CD8-positive, alpha-beta memory T cell (primary cell): ENCODE measurements at places on chromosomes 3 and 15.
A peak's percentile ranks its signal among the peaks of the same experiment; 100 is the strongest.

- no peak for DNase-seq
- no peaks in the 10 kb centered on the region for H3K4me1 ChIP-seq
- no peak overlapping the region for H3K4me3 ChIP-seq
Measured at GRCh38 chr3:24460974-24461373, 33.7 kb downstream of the THRB start.

GRCh38 chr15:40047415-40048210 is 8.6 kb upstream of the SRP14 start:
- no peaks in the 10 kb centered on the region for H3K27me3 ChIP-seq
- H3K4me1 ChIP-seq: peaks cover 55% of the 10 kb centered on the region
- no peaks in the 10 kb centered on the region for H3K36me3 ChIP-seq
- no peak overlapping the region for H3K27ac ChIP-seq

GRCh38 chr3:185318141-185318540 is 44.8 kb upstream of the MAP3K13 start:
- H3K36me3 ChIP-seq: no peaks in the 10 kb centered on the region
- DNase-seq: no peak
- H3K4me3 ChIP-seq: no peak overlapping the region
- H3K27ac ChIP-seq: no peak overlapping the region

GRCh38 chr3:41933154-41933676 is 28.7 kb downstream of the ULK4 start:
- H3K4me3 ChIP-seq: no peak overlapping the region
- no peaks in the 10 kb centered on the region for H3K27me3 ChIP-seq
- no peak for DNase-seq
- no peaks in the 10 kb centered on the region for H3K4me1 ChIP-seq

GRCh38 chr15:93497291-93497690 is 408.3 kb upstream of the RGMA start:
- H3K4me1 ChIP-seq: no peaks in the 10 kb centered on the region
- no peaks in the 10 kb centered on the region for H3K36me3 ChIP-seq
- H3K27ac ChIP-seq: no peak overlapping the region

DNA sequence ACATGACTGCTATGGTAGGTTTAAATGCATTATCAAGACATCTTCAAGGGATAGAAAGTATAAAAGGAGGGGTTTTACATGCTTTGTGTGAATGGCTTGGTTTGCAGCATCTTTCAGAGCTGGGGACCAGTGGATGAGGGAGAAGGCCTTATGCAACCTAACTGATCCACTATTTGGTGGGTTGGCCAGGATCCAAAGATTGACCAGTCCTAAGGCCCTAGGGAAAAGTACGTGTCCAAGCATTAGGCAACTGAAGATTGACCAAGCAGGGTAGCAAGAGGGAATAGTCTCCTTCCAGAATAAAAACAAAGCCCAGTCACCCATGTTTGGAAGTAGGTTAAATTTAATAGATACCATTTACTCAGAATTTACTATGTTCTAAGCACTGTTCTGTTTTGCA is 509.3 kb downstream of the EPHB1 start:
- H3K27ac ChIP-seq: no peak overlapping the region
- H3K36me3 ChIP-seq: no peaks in the 10 kb centered on the region
- DNase-seq: no peak
- H3K27me3 ChIP-seq: no peaks in the 10 kb centered on the region
- H3K4me1 ChIP-seq: no peaks in the 10 kb centered on the region

- no peaks in the 10 kb centered on the region for H3K27me3 ChIP-seq
- no peaks in the 10 kb centered on the region for H3K4me1 ChIP-seq
- no peak for DNase-seq
- H3K36me3 ChIP-seq: no peaks in the 10 kb centered on the region
Measured at GRCh38 chr3:32699429-32699828, 14.4 kb downstream of the CNOT10 start.

DNA sequence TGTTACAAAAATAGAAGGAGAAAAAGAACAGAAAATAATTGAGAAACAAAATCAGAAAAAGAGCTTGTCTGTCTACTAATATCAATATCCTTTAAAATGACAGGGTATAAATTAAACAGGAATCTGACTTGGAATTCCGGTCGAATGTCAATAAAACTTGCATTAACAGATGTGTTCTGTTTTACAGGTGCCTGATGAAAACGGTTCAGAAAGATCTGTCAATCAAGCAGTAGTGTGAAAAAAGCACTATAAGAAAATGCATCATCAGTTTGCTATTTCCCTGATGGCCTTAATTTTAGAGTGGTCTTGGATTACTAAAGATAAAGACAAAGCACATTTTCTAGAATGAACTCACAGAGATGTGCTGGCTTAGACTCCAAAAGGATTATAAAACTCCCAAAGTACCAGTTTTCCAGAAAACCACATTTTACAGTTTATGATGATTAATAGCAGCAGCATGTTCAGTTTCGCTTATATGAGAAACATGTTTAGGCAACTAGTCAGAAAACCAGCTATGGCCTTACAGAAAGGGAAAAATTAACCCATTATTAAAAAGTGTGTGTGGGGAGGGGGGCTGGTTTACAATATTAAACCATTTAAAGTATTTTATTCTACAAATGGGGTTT is 8.2 kb upstream of the C3orf38 start:
- H3K4me3 ChIP-seq: no peak overlapping the region
- no peaks in the 10 kb centered on the region for H3K27me3 ChIP-seq
- H3K27ac ChIP-seq: no peak overlapping the region
- H3K4me1 ChIP-seq: no peaks in the 10 kb centered on the region

- no peak for DNase-seq
- no peak overlapping the region for H3K27ac ChIP-seq
- H3K4me3 ChIP-seq: no peak overlapping the region
- H3K4me1 ChIP-seq: no peaks in the 10 kb centered on the region
Measured at GRCh38 chr15:100686021-100686724, 83.8 kb downstream of the ASB7 start.

- H3K4me1 ChIP-seq: no peaks in the 10 kb centered on the region
- H3K36me3 ChIP-seq: no peaks in the 10 kb centered on the region
Measured at GRCh38 chr3:192844836-192845525, 72.7 kb downstream of the MB21D2 start.

- no peaks in the 10 kb centered on the region for H3K4me1 ChIP-seq
- no peaks in the 10 kb centered on the region for H3K36me3 ChIP-seq
- H3K27me3 ChIP-seq: no peaks in the 10 kb centered on the region
Measured at GRCh38 chr3:58728723-58729122, 62.1 kb upstream of the FAM3D start.

GRCh38 chr3:47005212-47006144 is 26.0 kb downstream of the NBEAL2 start:
- no peak overlapping the region for H3K4me3 ChIP-seq
- H3K36me3 ChIP-seq: peaks cover 58% of the 10 kb centered on the region
- H3K4me1 ChIP-seq: no peaks in the 10 kb centered on the region
- H3K27ac ChIP-seq: no peak overlapping the region

- H3K36me3 ChIP-seq: no peaks in the 10 kb centered on the region
- H3K27ac ChIP-seq: no peak overlapping the region
- no peaks in the 10 kb centered on the region for H3K4me1 ChIP-seq
- no peak overlapping the region for H3K4me3 ChIP-seq
- DNase-seq: peak; percentile 38
- H3K27me3 ChIP-seq: no peaks in the 10 kb centered on the region
Measured at GRCh38 chr15:86743283-86743903, 663.7 kb downstream of the AGBL1 start.

- H3K4me3 ChIP-seq: no peak overlapping the region
- H3K27ac ChIP-seq: no peak overlapping the region
- H3K36me3 ChIP-seq: peaks cover 13% of the 10 kb centered on the region
- H3K4me1 ChIP-seq: peaks cover 19% of the 10 kb centered on the region
Measured at GRCh38 chr15:28997791-28998190, 112.0 kb downstream of the APBA2 start.
